ENCODE measurements at places on chromosomes 4 and X.
A peak's percentile ranks its signal among the peaks of the same experiment; 100 is the strongest.

- DNase-seq = no peak
Observed at GRCh38 chr4:64538219-64538618, 129.0 kb upstream of the TECRL start.

DNA sequence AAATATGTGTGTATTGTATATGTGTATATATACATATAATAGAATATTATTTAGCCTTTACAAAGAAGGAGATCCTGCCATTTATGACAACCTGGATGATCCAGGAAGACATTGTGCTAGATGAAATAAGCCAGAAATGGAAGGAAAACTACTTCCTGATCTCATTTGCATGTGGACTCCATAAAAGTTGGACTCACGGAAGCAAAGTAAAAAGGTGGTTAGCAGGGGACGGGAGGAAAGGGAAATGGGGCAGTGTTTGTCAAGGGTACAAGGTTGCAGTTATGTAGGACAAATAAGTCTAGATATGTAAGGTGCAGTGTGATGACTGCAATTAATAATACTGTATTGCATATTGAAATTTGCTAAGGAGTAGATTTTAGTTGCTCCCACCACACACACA lies 331.1 kb upstream of the FSTL5 start:
- DNase-seq = no peak

GRCh38 chr4:136800248-136800647 lies 732.0 kb downstream of the PCDH18 start:
- no peak for DNase-seq

- peak; percentile 30 for DNase-seq
Observed at GRCh38 chrX:10110984-10111363, 45.8 kb upstream of the CLCN4 start.

DNA sequence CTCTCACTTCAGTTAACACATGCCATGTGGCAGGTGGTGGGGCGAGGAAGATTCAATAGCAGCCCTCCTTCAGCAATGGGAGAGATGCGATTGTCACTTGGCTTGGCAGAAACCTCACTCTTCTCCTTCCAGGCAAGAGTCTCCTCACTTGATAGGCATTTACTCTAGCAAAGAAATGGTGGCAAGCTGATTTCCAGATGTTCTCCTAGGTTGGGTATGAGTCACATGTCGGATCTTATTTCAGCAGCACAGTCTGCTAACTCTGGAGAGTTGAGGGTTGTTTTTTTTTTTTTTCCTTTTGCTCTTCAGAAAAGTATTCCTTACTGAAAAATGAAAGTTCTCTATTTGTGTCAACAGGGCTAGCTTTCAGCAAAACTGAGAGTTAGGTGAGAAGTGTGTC lies 119.5 kb upstream of the CHRDL1 start:
- DNase-seq = no peak

GRCh38 chr4:156536661-156537060 lies 434.9 kb downstream of the PDGFC start:
- no peak for DNase-seq

DNA sequence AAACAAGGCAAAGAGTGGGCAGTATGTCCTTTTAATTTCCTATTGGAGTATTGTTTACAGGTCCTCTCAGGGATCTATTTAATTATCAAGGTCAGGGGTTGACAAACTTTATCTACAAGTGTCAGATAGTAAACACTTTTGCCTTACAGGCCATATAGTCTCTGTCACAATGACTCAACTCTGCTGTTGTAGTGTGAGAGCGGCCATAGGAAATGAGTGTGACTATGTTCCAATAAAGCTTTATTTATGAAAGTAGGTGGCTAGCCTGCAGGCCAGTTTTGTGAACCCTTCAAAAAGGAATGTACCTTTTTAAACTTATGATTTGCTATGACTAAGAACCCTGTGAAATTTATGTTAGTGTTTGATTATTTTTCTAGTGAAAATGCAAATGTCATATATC lies 156.1 kb downstream of the GPAT3 start:
- no peak for DNase-seq

- no peak for DNase-seq
Observed at GRCh38 chrX:41148553-41148952, 63.3 kb downstream of the USP9X start.

GRCh38 chrX:38868941-38869401 lies 67.7 kb downstream of the MID1IP1 start:
- no peak for DNase-seq

DNA sequence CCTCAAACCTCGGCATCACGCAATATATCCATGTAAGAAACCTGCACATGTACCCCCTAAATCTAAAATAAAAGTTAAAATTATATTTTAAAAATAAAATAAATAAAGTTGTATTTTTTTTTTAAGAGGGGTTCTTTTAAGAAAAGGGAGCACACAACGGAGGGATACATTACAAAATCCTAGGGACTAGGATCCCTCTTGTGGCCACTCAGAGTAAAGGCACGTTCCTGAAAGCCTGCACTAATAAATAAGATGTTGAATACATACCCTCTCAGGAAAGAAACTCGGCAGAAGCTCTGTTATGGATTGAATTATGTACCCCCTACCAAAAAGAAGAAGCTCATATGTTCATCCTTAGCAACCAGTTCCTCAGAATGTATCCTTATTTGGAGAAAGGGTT lies 50.9 kb upstream of the PRDX4 start:
- no peak for DNase-seq

- DNase-seq = no peak
Observed at GRCh38 chrX:7218321-7219152, 70.6 kb upstream of the PUDP start.

DNA sequence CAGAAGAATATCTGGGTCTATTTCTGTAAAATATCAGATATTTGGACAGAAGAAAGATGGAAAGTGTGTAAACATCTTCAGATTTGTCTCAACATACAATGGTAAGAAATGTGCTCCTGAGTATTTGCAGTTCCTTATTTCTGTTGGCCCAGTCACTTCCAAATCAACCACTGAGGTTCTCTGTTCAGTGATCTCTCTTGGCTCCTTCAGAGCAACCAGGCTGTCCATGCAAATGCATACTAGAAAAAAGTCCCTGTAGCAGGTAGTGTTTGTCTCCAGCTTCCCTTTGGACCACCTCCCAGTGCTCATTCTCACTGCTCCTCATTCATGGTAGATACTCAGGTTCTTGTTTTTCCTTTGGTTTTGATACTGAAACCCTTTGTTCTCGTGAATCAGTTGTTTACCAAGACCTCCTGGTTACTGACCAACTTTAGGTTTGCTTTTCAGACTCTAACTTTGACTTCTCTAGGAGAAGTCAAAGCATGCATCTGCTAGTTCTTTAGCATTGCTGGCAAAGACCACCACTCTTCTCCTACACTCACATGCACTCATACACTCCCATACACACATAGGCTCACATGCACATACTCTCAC lies 28.8 kb downstream of the ASIC5 start:
- DNase-seq = no peak

DNA sequence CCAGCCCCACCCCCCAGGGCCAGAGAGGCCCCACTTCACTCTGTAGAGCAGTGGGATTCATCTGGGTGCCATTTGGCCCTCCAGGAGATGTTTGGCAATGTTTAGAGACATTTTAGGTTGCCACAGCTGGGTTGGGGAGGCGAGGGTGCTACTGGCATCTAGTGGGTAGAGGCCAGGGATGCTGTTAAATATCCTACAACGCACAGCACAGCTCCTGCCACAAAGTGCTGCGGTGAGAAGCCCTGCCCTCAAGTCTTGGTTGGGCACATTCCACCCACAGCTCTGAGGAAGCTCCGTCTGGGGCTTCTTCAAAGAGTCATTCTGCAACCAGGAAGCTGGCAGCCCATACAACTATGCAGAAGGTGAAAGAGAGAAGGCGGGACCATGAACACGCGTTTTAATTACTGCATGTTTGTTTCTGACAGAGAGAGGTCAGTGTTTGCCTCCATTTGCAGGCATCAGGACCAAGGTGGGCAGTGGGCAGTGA lies 48.1 kb upstream of the FAM9C start:
- DNase-seq = peak; percentile 38

- no peak for DNase-seq
Observed at GRCh38 chrX:8823698-8824097, 22.5 kb upstream of the FAM9A start.

GRCh38 chr4:189979196-189980047 lies 38.8 kb downstream of the FRG1 start:
- no peak for DNase-seq

DNA sequence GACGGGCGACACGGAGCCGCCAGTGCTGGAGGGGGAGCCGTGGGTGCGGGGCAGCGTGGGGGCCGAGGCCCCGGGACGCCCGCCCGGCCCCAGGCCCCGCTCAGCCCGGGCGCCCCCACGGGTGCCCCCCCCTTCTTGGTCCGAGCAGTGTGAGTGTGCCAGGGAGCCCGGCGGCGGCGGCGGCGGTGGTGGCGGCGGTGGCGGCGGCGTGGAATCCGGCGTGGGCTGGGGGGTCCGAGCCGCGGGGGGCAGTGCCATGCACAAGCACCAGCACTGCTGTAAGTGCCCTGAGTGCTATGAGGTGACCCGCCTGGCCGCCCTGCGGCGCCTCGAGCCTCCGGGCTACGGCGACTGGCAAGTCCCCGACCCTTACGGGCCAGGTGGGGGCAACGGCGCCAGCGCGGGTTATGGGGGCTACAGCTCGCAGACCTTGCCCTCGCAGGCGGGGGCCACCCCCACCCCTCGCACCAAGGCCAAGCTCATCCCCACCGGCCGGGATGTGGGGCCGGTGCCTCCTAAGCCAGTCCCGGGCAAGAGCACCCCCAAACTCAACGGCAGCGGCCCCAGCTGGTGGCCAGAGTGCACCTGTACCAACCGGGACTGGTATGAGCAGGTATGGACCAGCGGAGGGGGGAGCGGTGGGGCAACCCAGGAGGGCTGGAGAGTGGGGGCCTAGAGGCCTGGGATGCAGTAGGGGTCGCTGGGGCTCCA lies 466 bp downstream of the DLG3 start:
- no peak for DNase-seq

- no peak for DNase-seq
Observed at GRCh38 chr4:188779581-188779980, 640.3 kb downstream of the TRIML1 start.

DNA sequence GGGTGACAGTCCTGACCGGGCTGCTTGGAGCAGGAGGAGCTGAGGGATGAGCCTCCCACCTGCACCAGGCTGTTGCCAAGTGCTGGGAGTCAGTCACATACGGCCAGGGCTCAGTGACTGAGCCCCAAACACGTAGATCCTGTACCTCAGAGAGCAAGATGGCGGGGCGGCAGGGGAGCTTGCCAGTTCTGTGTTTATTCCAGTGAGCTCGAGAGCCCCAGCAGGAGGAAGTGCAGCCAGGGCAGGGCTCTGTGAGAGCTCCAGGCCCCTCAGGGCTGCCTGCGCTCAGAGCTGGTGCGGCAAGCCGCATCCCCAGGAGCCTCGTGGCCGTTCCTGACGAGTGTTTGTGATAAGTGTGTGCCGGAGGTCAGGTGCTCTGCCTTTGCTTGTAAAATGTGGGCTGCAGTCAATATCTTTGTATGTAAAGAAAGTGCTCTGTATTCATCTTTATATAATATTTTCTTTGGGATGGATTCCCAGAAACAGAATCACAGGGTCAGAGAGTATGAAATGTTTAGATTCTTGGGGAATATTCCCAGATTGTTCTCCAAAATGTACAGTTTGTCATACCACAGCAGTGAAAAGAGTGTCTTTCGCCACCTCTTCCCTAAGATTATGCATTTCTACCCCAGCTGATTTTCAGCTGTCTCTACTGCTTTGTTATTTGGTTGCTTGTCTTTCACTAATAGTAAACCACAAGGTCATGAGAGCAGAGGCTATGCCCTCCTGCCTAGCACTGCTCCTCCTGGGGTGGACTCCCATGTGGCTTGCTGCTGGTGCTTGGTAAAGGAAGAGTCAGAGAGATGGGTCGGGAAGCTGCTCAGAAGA lies 50.3 kb downstream of the NELFA start:
- no peak for DNase-seq

DNA sequence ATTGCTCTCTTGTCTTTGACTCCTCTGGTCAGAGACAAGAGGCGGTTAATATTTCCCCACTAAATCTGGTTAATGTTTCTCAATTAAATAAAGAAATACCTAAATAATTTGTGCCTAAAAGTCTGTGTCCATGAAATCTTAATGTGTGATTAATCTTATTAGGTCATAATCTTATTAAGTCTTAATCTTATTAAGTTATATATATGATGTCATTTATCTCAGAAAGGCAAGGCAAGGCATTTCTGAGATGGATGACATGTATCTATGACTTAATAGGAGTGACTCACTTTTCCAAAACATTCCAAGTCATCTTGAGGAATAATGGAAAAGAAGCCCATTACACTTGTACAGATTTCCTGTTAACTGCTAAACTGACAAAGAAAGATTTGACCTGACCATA lies 74.7 kb downstream of the TRAM1L1 start:
- DNase-seq = no peak

GRCh38 chr4:186216465-186217024 lies 10.8 kb upstream of the KLKB1 start:
- no peak for DNase-seq
